Activated CD8-positive, alpha-beta memory T cell treated with anti-CD3 and anti-CD28 coated beads for 24 hours (primary cell): ENCODE measurements at places on chromosomes 4 and X.

DNA sequence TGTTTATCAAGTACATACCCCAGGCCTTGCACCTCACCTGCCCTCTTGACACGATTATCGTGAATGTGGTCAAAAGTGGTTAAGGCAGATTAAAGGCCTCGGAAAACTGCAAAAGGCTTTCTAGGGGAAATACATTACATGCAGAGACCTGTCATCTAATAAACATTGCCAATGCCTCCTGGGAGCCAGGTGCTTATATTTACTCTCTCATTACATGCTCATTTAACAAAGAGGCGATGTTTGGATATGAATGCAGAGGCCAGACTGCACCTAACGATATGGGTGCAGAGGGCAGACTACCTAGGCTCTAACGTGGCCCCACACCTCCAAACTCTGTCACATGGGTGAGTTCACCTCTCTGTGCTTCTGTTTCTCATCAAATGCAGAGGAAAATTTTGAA lies 14.5 kb downstream of the CRMP1 start:
- DNase-seq: no peak

- no peak for DNase-seq
These were observed 667.7 kb upstream of the DIPK2B start for GRCh38 chrX:45868425-45868824.

DNA sequence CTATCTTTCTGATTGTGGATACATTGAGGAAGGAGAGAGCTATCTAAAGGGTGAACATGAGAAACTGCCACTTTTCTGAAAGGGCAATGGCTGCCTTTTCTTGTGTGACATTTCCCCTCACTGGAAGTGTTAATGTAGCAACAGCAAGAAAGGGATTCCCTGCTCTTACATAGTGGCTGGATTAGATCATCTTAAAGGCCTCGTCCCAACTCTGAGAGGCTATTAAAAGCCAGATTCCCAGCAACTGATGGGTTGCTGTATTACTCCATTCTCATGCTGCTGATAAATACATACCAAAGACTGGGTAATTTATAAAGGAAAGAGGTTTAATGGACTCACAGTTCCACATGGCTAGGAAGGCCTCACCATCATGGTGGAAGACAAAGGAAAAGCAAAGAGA lies 33.7 kb upstream of the ADH7 start:
- no peak for DNase-seq

DNA sequence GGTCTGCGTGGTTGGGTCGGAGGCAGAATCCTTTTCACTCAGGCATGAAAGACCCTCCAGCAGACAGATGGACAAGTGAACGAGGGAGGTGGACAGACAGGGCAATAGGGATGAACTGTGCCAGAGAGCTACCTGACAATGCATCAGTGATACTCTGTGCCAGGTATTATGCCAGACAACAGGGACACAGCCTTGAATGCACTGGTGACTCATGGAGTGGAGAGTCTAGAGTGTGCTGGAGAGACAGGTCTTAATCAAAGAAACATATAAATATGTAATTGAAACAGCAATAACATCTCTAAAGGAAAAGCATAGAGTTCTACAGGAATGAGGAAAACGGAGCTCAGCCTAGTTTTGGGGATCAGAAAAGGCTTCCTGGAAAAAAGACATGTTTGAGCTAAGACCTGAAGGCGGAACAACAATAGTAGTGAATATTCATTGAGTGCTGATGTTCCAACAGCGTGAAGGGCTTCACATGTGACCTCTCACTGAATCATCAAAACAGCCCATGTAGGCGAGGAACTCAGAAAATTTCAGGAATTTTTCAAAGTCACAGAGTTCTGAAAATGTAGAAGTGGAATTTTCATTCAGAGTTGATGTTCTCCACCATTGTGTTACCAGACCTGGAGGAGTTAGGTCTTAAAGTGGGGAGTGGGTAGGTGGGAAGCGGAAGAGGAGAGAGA lies 20.0 kb upstream of the FGFBP2 start:
- no peak for DNase-seq

- DNase-seq: no peak
These were observed 15.2 kb downstream of the ETDC start for GRCh38 chrX:135324463-135324862.

DNA sequence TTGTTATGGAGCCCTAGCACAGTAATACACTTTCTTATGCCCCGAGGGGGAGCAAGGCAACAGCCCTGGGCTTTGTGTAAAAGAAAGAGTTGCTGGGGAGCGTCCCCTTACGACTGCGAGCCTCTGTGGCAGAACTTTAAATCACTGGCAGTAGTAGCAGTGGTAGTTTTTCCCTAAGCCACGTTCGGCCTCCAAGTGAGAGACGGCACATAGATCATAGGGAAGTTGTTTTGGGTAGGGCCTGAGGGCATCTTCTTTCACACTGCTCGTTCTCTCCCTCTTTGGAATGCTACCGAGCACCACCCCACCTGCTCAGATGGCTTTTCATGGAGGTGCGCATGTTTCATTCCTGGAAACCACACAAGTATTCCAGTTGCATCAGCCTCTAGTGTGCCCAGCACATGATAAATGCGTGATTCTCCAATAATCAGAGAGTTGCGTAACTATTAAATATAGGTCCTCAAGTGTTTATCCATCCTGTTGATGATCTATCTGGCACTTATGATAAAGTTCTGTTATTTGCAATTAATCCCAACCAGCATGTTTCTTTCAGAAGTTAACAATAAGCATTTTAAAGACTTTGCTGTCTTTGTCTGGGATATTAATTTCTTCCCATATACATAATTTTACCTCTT lies 7.0 kb upstream of the SYNPO2 start:
- no peak for DNase-seq

DNA sequence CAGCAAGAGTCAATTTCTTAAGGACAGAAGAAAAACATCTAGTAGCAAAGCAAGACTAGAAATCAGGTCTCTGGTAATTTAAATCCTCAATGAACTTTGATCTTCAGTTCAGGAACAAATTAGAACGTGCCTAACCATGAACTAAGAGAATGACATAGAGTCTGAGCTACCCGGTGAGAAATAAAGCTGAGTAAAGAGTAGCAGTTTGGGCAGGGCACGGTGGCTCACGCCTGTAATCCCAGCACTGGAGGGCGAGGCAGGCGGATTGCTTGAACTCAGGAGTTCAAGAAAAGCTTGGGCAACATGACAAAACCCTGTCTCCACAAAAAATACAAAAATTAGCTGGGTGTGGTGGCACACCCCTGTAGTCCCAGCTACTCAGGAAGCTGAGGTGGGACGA lies 37.7 kb downstream of the ACE2 start:
- no peak for DNase-seq

DNA sequence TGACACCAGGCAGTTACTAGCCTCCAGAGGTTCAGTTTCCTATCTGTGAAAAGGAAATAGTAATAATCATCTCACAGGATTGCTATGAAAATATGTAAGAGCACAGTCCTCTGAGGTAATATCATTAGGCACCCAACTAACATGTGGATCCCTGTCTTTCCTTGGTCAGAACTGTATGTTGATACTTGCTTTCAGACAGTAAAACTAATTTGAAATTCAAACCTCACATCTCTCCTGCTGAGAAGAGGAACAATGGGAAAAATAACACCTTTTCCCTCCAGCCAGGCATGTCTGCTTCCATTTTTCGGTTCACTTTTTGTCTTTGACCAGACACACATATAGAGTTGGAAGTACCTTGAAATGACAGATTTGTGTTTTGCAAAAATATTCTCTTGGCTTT lies 262.7 kb downstream of the IL15 start:
- DNase-seq: no peak

DNA sequence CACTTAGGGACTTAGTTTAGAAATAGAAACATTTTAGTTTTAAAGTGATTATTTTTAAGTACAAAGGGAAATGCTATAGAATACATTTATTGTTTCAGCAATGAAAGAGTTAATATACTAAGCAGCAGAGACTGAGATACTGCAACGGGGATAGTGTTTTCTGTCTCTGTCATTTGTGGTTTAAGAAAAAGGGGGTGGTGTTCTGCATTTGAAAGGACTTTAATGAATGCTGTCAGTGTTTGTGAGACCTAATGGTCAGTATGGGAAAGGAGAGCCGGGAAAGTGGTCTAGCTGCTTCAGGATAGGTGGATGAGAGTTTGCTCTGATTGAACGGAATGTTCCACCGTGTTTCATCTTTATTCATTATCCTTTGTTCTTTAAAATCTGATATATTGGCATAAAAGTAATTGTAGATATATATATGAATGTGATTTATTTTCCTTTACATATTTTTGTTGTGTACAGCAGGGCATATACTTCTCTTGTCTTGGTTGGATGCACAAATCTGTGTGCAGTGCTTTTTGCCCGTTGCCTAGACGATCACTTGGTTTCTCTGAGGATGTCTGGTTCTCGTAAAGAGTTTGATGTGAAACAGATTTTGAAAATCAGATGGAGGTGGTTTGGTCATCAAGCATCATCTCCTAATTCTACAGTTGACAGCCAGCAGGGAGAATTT lies at the start of gene KLHL5:
KLHL5 (plus strand) TSS at position 139 of the 676 bp plus-strand sequence; CDS start at position 560, 421 bp downstream.
- no peak for DNase-seq

- DNase-seq: no peak
These were observed 33.0 kb downstream of the TACC3 start for GRCh38 chr4:1754336-1754735.

DNA sequence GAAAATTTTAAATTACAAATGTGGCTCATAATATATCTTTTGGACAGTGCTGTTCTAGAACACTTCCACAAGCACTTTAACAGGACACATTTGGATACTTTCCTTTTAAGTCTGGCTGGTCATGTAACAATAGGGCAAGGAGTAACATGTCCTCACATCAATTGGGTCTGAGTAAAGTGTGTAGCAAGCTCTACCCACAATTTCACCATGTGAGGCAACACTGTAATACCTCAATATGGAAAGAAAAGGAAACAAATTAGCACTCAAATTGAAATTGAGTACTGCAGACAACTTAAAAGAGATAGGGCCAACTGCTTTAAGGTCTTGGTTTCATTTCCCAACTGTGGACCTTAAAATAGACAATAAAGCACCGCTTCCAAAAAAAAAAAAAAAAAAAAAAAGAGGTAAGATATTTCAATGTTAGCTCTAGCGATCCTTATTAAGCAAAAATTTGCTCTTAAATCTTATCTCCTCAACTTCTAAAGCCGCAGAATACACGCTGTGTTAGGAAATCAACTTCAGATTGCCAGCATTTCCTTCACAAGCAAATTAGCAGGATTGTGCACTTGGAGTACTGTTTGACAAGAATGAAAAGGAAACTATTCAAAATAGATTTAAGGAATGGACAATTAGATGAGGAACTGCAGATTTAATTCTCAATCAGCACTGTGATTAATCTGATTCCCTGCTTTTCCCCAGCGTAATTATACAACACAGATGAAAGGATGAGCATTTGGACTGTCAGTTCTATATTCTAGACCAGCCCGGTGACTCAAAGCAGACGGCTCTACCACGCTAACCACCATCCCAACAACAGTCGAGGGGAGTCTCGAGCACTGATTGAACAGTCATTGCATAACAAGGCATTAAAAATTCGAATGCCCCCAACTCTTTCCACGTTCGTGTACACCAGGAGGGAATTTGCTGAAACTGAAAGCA lies 1.6 kb downstream of the CASK start:
- no peak for DNase-seq

GRCh38 chr4:127498366-127498765 lies 134.4 kb upstream of the INTU start:
- DNase-seq: no peak

- DNase-seq: no peak
These were observed 1028.1 kb downstream of the SH3BGRL start for GRCh38 chrX:82230013-82230412.

GRCh38 chr4:94926936-94927335 lies 169.2 kb downstream of the BMPR1B start:
- no peak for DNase-seq

DNA sequence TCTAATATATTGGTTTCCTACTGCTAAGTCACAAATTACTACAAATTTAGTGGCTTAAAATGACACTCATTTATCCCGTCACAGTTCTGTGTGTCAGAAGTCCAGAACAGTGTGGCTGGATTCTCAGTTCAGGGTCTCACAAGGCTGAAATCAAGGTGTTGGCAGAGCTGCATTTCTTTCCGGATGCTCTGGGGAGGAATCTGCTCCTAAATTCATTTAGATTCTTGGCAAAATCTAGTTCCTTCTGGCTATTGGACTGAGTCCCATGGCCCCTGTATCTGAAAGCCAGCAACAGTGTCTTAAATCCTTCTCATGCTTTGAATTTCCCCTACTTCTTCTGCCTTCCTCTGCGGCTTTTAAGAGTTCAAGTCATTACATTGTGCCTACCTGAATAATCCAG lies 103.1 kb upstream of the BMP3 start:
- no peak for DNase-seq

GRCh38 chr4:3514806-3515501 lies 17.3 kb downstream of the LRPAP1 start:
- DNase-seq: no peak

- DNase-seq: no peak
These were observed 47.1 kb upstream of the CITED1 start for GRCh38 chrX:72352786-72353185.

DNA sequence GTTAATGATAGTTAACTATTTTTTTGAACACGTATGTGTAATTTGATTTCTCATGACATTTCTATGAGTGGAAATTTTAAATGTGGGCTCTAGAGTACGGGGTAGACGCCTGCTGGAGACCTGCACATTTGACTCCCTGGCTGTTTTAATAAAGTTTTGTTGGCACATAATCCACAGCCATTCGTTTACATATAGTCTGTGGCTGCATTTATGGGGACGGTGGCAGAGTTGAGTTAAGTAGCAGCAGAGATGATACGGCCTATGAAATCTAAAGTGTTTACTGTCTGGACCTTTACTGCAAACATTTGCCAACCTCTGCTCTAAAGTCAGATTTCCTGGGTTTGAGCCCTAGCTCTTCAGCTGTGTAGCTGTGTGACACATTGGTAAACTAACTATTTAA lies 118.8 kb downstream of the CHRNA9 start:
- DNase-seq: no peak

DNA sequence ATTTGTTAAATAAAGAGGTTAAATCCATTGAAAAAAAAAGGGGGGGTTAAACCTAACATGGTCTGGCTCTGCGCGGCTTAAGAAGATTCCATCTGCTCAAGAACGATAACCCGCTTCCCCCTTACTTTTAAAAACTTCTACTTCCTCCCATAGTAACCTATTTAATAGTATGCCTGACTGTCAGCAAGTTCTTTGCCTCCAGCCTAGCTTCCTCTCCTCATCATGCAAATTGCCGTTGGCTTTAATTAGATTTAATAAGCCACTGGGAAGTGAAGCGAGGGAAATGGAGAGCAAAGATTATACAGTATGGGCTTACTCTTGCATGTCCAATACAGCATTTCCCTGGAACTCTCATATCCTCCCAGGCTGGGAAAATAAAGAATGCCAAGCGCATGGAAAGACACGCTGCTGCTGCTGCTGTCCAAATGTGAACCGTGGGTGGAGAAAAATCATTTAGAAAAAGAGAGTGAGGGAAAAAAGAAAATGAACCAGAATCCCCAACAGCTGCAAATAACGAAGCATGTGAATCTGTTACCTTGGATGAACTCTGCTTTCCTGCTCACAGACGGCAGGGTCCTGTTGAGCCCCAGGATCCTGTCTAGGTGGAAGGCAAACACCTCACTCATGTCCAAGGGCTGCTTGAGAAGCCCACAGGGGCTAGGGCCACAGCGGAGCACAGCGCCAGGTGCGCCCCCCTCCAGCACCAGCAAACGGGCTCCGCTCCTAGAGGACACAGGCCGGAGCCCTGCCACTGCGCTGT lies 2.7 kb downstream of the GASK1B start:
- no peak for DNase-seq
